ENCODE measurements at places on chromosomes 3 and 15.

- peak; percentile 14 for DNase-seq
Measured at GRCh38 chr3:149612456-149612855, 45.4 kb downstream of the WWTR1 start.

DNA sequence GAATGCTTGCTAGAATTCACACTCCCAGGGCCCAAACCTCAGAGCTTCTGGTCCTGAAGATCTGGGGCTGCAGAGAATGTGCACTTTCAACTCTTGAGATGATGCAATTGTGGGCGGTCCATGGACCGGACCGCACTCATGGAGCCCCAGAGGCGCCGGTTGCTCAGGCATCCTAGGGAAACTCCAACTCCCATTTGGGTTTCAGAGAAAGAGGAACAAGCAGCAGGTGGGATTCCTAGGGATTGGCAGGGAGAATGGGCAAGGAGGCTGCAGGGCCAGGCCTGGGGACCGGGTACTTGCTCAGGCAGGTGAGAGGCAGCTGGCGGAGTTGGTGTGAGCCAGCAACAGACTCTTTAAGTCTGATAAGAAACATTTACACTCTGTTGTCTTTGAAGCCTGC is 3.5 kb downstream of the NOX5 start:
- no peak for DNase-seq

DNA sequence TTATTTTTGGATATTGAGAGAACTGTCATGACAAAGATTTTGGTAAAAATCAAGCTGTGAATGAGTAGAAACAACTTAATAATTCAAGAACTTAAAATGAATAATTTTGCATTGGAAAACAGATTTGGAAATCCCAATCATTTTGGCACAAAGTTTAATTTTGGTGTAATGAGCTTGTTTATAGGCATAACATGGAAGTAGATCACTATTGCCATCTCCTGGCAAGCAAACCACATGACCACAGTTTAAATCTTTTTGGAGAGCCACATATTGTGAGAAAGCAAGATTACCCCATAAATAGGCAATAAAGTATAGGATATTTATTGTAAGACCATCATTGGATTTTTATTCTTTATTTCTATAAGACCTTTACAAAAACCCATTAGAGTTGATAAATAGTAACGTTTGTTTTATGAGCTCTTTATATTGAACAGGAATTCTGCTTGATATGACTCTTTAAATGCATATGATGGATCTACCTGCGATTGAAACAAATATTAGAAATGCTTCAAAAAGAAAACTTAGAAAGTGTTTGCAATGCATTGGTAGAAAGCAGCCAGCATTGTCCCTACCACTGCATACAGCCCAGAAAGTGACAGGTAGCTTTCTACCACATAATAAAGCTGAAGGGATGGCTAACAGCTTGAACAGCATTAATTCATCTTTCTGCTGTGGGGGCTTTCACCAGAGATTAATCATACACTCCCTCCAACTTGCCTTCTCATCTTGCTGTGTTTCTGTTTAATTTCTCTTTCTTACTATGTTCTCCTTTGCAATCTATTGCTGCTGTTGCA is 766.8 kb downstream of the TBL1XR1 start:
- peak; percentile 44 for DNase-seq

- DNase-seq, result peak; percentile 34
Measured at GRCh38 chr3:64530434-64531049, 157.3 kb downstream of the ADAMTS9 start.

DNA sequence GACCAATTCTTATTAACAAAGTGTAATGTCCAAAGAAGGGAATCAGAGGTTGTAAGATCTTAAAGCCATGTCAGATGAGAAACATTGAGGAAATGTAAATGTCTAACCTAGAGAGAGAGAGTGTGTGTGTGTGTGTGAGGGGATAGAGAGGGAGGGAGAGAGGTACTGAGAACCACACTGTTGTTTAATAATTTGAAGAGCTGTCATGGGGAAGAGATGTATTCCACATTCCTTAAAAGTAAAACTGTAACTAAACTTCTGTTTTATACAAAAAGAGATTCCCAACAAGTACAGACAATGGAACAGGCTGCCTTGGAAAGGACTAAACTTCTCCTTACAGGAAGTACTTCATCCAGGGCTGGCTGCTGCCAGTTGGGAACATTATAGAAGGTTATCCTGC is 68.9 kb upstream of the BOC start:
- DNase-seq, result no peak

DNA sequence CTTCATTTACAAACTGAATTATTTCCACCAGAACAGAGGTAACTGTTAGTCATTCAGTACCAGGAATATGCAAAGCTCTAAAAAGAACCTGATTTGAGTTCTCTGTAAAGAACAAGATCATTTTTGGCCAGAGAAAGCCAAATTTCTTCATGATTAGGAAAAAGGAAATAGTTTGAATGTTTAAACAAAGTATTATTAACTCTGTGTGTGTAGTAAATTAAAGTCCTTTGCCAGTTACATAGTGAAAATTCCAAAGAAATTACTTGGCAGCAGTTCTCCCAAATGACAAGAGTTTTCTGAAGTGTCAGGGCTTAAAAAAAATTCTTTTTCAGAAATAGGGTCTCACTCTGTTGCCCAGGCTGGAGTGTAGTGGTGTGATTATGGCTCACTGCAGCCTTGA is 24.5 kb downstream of the QTRT2 start:
- DNase-seq, result no peak

- no peak for DNase-seq
Measured at GRCh38 chr3:145395421-145395820, 765.6 kb downstream of the PLOD2 start.

GRCh38 chr3:192848371-192849233 is 69.1 kb downstream of the MB21D2 start:
- DNase-seq, result no peak

- DNase-seq, result no peak
Measured at GRCh38 chr15:49215768-49216739, 46.0 kb downstream of the GALK2 start.

DNA sequence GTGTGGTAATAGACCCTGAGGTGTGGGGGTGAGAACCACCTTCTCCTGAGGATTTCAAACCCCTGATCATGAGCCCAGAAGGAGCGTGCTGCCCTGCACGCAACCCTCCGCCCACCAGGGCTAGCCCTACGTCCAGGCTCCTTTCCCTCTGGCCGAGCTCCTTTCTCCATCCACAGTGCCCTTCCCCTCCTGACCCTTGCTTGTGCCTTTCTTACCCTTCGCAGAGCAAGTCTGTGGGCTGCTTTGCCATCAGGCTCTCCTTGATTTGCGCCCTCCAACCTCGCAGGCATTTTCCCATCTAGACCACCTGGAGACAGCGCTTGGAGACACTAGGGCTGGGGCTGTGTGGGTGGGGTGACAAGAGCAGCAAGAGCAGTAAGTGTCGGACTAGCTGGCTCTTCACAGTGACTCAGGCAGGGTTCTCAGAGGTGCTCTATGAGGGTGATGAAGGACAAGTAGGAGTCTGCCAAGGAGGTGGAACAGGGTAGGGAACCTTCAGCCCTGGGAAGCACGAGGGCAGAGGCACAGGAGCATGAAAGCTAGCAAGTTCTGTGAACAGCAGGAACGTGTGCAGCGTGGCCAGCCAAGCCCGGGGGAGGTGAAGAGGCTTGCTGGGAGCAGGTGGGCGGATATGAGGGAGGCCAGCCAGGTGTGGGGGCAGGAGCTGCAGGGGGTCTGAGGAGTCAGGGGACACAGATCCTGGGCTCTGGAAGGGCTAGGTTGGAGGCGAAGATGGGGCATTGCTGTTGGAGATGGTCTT is 2.5 kb upstream of the SLC38A3 start:
- DNase-seq, result no peak

GRCh38 chr15:51286816-51287215 is 51.6 kb downstream of the CYP19A1 start:
- DNase-seq, result no peak

- no peak for DNase-seq
Measured at GRCh38 chr3:165133188-165133899, 55.0 kb upstream of the SI start.

DNA sequence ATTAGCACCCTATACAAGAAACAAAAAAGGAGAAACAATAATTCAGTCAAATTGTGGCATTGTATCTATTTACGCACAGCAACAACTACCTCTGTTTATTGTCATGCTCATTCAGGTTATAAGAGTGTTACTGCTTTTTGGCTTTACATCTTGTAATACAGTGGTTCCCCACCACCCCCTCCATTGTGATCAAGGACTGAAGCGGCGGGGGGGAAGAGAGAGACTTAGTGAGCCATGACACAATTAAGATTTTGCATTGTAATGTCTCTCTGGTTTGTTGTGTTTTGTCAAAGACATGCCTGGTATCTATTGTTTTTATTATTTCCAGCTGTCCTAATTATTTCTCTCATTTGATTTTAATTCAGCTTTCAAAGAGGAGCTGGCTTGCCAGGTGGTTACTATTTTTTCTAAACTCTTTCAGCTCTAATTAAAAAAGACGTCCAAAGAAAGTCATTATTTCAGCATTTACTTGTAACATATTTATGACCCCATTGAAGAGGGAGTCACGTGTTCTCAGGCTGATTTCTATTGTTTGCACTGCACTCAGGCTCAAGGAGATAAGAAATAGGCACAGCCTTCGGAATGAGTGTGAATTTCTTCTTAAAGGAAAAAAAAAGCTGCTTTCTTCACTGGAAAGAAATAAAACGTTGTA is 234.4 kb upstream of the TBL1XR1 start:
- DNase-seq, result no peak

GRCh38 chr3:62898530-62899496 is 23.6 kb upstream of the CADPS start:
- no peak for DNase-seq

DNA sequence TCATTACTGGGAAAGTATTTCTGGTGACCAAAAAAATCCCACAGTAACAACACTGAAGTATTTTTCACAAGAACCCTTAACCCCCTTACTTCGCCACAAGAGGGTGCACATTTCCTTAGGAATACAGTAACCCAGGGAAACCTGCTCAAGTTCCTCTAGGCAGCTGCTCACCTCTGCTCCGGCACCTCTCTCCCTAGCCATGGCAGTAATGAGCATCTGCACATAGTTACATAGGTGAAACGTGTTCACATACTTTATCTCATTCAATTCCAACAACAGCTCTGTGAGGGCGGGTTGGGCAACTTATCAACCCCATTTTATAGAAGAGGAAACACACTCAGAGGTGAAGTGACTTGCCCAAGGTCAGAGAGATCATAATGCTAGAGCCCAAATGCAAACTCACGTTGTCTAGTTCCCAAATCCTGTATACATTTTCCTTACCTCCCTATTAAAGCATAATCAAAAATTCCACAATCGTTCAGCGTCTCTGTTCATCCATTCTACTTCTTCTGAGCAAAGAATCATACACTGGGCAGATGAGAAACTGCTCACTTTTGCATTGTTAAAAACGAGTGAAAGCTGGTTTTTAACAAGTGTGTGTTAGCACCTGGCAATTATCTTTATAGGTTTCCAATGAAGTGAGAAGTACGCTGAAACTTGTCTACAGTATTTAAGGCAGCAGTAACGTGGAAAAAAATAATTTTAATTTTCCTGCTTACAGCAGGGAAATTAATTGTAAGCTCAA is 90.7 kb downstream of the IGF2BP2 start:
- DNase-seq, result peak; percentile 37

GRCh38 chr3:157938154-157938779 is 168.0 kb downstream of the SHOX2 start:
- no peak for DNase-seq

DNA sequence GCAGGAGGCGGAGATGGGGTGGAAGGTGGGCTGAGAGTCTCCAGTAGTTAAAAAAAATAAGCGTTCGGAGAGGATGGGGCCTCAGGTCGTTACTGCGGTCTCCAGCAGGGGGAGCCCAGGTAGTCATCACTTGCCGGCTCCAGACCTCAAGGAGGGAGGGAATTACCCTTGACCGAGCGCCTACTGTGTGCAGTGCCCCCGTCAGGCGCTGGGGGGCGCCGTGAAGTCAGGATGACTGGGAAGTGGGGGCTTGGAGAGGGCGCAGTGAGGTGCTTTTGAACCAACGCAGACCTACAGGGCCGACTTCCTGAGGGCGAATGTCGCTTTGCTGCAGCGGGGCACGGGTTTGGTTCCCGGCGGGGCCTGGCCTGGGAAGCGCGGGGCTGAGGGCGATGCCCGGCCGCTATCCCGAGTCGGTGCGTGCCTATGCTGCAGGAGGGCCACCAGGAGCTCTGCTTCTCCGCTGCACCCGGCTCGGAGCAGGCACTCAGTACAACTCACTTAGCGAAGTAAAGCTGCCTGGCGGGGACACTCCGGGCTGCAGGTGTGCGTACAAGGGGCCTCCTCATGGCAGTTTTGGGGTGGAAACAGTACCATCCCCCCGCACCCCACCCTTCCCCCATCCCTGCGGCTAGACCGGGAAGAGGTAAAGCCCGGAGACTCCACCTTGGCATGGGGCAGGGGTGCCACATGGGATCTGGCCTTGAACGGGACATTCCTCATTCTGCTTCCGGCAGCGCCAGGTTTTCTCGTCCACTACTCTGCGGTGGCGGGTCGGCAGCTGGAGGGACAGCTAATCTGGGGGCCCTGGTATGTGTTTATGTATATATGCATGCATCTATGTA is 79.8 kb downstream of the RHCG start:
- no peak for DNase-seq

GRCh38 chr15:43293432-43293831 is 26.7 kb upstream of the TGM5 start:
- DNase-seq, result no peak

GRCh38 chr3:173275740-173276139 is 121.8 kb upstream of the NLGN1 start:
- no peak for DNase-seq

GRCh38 chr3:58308728-58309127 is 2.4 kb downstream of the HTD2 start:
- no peak for DNase-seq

DNA sequence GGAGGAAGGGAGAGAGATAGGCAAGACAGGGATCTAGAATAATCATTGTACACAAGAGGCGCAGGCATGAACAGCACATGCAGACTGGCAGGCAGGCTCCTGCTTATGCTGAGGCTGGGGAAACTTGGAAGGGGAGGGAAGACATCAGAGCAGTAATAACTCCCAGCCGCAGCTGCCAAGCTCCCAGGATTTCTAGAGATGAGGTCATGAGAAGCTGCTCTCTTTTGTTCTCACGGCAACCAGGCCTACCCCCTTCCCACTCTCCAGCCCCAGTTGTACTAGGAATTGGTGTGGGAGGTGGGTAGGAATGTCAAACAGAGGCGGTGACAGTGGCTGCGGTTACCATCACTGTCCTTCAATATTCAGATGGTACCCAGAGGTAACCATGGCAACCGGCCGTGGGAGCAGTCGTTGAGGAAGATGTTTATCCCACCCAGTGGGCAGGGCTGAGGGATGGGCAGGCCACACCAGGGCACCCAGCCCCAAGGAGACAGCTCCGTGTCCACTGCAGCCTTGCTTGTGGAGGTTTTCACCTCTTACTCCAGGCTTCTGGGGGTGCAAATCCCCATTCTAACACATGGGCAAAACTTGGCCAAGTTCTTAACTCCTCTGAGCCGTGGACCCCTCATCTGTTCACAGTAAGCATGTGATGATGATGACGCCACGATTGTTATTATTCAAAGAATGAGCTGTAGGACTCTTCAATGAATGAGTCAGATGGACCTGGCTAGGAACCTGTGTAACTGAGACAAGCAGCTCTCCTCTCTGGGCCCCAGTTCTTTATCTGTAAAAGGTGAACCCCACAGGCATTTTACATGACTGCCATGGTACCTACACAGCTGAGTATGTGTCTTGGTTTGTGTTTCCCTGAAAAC is 360.8 kb upstream of the PROK2 start:
- DNase-seq, result peak; percentile 50

Measured in putamen (tissue), 1 donor.